ENCODE measurements at places on chromosomes 12 and 14.

DNA sequence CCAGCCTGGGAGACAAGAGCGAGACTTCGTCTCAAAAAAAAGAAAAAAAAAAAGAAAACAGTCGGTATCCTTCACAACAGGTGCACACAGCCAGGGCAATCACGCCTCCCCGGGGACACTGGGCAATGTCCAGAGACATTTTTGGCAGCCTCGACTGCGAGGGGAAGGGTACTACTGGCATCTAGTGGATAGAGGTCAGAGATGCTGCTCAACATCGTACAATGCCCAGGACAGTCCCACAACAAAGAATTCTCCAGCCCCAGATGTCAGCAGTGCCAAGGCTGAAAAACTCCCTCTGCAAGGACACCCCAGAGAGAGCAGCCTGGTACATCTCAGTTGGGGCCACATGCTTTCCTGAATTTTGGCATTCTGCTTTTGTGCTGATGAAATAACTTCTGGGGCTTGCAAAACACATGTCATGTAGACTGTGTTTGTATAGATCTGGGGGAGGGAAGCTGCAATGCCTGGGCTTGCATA lies 21.5 kb downstream of the ALDH2 start:
- no peak for DNase-seq

GRCh38 chr12:69428351-69429073 lies 41.7 kb upstream of the FRS2 start:
- no peak for DNase-seq

GRCh38 chr12:53624458-53624857 lies 1.7 kb downstream of the ATF7 start:
- DNase-seq, result no peak

DNA sequence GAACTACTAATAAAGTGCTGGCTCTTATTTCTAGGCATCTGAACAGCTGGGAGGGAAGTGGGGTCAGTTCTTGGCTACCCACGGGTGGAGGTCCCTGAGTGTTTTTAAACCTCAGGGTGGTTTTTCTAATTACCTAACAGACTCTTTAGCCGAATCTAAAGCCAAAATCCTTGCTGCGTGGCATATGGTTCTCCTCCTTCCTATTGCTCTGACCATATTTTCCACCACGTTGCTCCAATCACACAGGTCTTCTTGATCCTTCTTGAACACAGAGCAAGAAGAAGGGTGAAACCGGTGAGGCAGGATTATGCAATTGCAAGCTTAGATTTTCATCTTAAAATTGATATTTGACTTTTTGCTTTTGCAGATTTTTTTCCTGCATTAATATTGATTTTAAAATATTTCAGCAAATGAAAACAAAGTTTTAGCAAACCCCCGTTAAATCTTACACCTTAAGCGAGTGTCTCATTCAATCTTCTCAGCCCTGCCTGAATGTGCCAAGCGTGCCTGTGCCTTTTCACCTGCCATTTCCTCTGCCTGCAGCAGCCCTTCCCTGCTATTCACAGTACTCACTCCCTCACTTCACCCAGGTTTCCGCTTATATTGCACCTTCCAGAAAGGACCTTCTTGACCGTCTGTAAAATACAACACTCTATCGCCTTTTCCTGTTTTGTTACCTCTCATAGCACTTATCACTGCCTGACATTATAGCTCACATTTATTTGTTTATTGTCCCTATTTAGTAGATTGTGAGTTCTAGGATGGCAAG lies 506.0 kb downstream of the DIO2 start:
- no peak for DNase-seq

DNA sequence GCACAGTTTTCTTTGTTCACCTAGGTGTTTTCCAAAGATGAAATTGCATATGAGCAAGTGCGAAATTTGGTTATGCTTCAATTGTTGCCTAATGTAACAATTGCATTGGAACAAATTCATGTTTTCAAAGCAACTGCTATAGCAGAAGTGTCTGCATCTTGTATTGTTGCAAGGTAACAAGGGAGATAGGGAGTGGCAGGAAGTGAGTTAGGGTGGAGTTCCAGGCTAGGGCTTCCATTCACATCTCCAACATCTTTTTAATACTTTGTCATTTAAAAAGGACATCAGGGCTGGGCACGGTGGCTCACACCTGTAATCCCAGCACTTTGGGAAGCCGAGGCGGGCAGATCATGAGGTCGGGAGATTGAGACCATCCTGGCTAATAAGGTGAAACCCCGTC lies 312.3 kb upstream of the E2F7 start:
- DNase-seq, result no peak

DNA sequence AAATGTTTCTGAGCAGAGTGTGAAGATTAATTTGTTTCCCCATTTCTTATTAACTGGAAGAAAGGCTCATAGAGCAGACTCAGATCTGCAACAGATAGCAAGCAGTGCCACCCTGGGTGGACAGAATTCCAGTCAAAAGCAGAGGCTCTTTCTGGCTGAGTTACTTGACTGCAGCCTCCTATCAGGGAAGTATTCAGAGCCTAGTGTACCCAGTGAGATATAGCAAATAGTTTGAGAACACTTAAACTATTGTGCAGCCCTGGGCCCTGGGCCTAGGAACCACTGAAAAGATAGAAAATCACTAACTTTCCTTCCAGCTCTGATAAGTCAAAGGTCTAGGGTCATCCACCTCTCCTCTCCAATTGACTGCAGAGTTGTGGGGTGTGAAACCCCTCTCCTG lies 11.2 kb upstream of the AQP2 start:
- DNase-seq, result no peak

GRCh38 chr12:8549381-8549780 lies 8.7 kb upstream of the CLEC4E start:
- no peak for DNase-seq

DNA sequence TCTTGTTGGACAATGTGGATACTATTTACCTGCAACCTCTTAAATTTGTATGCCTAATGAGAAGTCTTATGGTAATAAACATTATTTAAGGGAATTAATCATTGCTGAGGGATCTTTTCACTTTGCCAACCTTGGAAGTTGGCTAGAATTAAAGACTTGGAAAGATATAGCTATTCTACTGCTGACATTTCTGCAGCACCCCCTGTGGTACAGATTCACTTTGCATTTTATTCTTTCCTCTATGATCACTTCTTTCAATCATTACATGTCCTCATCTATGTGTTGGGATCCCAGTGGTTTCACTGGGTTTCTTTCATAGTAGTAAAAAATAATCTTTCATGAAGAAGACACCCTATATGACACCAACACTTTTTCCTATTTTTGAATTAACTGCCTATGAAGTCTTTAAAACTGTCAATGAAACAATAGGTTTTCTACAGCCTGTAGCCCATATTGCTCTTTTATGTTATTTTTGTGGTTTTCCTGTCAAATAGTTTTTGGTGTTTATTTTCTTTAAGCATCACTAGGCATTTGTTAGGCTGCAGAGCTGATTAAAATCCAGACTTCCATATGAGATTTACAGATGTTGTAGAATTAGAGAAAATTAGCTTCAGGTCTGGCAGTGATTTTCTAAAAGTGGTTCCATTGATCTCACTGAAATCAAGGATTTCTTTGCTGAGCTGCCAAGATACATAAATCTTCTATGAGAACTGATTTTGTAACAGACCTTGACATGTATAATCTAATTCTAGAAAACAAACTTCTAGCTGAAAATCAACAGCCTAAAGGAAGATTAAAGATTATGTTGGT lies 256.1 kb downstream of the NAV3 start:
- DNase-seq, result no peak

DNA sequence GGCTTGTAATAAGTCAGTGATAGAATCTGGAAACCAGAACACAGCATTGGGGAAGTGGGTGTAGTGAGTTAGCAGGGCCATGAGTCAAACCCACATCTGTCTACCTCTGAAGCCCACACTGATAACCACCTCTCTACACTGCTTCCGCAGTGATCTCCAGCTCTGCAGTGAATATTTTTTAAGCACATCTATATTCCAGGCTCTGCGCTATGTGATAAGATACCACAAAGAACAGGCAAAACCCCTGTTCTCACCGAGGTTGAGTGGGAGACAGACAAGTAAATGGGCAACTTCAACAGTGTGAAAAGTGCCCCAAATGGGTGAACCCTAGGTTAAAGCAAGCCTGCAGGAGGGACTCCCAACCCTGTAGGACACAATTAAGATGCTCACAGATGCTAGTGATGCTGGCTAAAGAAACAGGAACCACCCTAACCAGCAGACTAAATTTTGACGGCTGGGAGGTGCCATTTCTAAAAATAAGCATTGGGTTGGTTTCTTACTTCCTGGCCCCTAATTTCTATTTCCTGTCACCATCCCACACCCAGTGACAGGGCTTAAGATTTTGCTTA lies 375.0 kb downstream of the DPF3 start:
- no peak for DNase-seq

DNA sequence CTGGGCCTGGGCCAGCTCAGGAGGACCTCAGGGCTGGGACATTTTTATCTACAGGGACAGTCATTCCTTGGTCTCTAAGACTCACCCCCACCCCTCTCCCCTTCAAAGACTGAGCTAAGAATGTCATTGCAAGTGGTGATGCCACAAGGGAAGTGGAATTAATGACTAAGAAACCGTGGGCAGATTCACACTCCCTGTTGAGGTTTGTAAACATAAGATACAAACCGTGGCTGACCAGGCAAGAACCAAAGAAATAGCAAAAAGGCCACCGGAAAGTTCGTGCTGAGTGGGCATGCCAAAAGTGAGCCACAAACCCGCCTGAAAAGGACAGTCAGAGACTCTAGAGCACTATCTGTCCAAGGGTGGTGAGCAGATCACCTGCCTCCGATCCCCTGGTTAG lies 25.7 kb downstream of the NUAK1 start:
- DNase-seq, result no peak

- DNase-seq, result no peak
Measured at GRCh38 chr12:117485984-117486839, 124.8 kb upstream of the NOS1 start.

- DNase-seq, result no peak
Measured at GRCh38 chr14:63470962-63471793, 72.0 kb downstream of the PPP2R5E start.

- DNase-seq, result no peak
Measured at GRCh38 chr14:55514819-55515490, 65.1 kb upstream of the KTN1 start.

DNA sequence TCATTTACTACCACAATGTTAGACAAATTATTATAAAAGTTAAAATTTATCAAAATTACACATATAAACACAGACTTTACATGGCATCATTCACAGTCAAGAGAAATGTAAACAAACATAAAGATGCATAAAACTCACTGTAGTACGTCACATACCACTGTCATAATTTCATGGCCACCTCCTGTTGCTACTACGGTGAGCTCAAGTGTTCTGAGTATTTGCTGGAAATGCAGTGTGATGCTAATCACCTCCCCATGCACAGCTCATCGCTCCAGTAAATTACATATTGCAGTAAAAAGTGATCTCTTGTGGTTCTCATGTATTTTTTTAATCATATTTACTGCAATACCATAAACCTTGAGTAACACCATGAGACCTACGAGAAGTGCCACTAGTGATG lies 247.7 kb upstream of the SFSWAP start:
- DNase-seq, result no peak

- DNase-seq, result no peak
Measured at GRCh38 chr12:14647028-14647750, 49.2 kb downstream of the GUCY2C start.

DNA sequence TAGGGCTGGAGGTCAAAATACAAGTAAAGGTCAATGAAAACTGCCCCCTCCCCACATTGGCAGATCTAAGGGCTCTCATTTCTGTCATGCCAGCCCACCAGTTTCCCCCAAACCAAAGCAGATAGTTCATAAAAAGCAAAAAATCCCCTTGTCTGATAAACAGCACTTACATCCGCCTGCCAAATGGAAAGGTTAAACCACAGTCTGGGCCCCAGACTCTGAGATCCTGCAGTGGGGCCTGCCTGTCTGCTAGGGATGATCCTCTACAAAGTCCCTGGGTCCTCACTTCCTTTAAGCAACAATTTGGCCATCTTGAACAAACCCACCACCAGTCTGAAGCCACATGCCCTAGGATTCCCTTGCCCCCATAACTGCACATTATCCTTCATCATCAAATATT lies 9.7 kb upstream of the RPS26 start:
- no peak for DNase-seq

DNA sequence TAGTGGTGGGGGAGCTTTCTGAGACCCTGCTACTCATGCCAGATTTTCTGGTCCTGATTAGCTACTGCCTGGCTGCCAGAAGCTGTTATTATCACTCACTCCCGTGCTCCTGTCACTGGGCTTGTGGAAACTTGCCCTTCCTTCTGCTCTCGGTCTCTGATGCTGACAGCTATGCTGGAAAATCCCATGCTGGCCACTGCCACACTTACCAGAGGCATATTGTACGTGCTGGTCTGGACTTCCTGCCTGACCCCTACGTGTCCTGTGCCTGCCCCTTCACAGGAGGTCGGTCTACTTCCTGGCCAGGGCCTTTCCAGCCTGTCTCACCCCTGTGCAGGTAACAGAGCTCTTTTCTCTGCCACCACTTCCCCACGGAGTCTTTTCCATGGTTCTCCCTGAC lies 149.4 kb upstream of the PLEKHG7 start:
- DNase-seq, result no peak

DNA sequence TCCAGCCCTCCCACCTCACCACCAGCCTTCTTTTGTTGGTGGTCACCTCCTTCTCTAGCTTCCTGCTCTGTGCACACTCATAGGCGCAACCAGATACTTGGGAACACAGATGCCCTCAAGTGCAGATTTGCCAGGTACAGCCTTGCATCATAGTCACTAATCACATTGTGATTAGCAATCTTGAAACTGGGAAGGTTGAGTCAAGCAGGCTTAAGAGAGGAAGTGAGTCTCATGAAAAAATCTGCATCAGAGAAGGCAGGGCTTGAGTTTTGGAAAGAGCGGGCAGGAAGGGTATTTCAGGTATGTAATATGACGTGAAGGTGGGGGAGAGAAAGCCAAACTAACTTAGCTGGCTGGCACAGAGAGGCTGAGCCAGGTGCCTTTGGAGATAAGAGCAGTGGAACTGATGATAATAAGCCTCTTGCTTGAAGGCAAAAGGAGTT lies 2.7 kb upstream of the RABGGTA start:
- no peak for DNase-seq
